Left ventricle myocardium inferior (tissue), 1 donor: ENCODE measurements at places on chromosomes 13 and 19. TPM values are rescaled to one million over a fixed set of nuclear protein-coding genes. Genes with fewer than 3 reads are reported as not detected.

DNA sequence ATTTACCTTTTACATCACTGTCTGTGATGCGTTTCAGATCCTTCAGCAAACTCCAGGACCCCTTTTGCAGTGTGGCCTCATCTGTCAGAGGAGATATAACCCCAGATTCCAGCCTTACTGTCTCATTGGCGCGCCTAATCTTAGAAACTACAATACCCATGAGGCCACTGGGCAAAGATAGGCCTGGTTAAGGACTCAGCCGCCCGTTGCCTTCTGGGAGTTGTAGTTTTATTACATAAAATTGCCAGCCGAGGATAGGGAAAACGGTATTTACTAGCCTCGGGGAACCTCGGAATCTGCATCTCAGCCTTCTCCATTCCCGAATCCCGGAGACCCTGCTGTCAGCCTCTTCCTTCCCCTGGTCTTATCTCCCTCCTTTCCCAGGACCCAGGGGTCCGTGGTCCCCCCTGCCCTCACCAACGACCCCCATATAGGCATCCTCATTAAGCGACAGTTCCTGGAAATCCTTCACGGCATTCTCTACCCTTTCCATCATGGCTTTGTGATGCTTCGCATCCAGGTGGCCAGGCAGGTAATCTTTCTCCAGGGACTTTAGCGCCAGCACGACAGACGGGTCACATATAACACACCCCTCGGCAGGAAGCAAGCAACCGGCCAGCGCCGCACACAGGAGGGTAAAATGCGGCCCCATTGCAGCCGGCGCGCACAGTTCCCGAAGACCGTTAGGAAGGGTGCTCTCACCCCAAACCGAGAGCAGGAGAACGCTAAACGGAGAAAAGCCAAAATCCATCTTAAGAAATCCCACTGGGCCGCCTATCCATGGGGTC, 1.3 kb downstream of the IZUMO1 start:
- DNase-seq = no peak

GRCh38 chr19:32324631-32325285, 20.7 kb upstream of the ZNF507 start:
- no peak for DNase-seq

DNA sequence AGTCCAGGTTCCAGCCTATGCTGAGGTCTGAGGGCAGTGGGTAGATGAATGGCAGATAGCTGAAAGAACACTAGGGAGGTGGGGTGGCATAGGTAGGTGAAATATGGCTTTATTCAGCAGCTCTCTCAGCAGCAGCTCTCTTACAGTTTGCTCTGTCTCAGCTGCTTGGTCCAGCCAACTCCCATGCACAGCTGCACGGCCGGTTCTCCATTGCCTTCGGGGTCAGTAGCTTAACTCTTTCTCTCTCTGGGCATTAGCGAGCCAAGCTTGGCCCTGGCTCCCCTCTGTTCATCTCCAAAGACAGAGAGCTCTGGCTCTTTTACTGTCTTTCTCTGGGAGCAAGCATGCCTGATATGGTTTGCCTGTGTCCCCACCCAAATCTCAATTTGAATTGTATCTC, 151.9 kb downstream of the MYO16 start:
- DNase-seq = no peak

DNA sequence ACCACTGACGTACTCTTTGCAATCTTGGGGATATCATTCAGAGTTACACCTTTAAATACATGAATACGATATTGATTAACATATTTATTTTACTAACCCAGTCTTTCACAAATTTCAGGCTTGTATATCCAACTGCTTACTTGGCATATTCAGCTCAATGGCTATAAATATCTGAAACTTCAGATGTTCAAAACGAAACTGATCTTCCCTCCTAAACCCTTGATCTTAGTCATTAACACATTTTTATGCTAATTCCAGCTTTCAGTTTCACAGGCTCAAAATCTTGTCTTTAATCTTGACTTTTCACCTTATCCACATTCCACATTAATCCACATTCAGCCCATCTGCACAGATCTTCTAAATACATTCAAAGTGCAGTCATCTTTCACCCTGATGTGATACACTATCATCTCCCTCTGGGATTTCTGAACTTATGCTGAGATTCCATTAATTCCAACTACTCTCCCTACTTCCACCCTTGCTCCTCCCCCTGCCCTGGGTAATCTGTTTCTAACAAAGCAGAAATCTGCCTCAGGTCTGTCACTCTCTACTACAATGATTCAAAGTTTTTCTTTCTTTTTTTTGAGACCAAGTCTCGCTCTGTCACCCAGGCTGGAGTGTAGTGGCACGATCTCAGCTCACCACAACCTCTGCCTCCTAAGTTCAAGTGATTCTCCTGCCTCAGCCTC, 387.2 kb downstream of the GPC5 start:
- no peak for DNase-seq

Gene ZSWIM4
- total RNA-seq = 2.6 TPM

DNA sequence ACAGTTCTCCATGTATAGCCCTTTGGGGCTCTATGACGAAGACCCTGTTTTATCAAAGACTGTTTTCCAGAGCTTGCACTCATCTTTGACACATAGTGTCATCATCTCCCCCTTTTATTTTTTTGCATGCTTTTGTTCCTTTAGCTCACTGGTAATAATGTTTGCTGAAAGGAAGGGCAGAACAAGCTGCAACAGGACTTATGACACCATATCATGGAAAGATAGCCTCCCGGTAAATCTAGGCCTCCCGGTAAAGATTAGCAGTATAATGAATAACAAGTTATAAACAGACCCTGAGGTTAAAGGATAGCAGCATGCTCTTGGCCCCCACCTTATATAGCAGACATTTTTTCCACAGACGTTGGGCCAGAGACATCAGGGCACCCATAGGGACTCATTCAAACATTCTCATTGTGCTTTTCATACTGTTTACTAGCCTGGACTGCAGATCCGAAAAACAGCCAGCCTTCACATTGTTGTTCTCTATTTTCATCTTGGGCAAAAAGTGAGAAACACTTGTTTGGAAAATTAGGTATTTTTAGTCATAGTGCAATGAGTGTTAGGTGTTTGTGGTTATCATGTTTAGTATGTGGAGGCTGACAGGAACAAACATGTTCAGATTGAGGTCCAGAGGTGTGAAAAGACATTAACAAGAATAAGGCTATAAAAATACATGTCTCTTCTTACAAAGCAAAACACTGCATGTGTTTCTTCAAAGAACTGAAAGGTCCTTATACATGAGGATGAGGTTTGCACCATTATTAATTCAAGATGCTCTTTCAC, 136.9 kb upstream of the SPRY2 start:
- no peak for DNase-seq

GRCh38 chr19:31092274-31092673, 257.0 kb downstream of the TSHZ3 start:
- no peak for DNase-seq

Gene PALM3
- 0.38 TPM for total RNA-seq

DNA sequence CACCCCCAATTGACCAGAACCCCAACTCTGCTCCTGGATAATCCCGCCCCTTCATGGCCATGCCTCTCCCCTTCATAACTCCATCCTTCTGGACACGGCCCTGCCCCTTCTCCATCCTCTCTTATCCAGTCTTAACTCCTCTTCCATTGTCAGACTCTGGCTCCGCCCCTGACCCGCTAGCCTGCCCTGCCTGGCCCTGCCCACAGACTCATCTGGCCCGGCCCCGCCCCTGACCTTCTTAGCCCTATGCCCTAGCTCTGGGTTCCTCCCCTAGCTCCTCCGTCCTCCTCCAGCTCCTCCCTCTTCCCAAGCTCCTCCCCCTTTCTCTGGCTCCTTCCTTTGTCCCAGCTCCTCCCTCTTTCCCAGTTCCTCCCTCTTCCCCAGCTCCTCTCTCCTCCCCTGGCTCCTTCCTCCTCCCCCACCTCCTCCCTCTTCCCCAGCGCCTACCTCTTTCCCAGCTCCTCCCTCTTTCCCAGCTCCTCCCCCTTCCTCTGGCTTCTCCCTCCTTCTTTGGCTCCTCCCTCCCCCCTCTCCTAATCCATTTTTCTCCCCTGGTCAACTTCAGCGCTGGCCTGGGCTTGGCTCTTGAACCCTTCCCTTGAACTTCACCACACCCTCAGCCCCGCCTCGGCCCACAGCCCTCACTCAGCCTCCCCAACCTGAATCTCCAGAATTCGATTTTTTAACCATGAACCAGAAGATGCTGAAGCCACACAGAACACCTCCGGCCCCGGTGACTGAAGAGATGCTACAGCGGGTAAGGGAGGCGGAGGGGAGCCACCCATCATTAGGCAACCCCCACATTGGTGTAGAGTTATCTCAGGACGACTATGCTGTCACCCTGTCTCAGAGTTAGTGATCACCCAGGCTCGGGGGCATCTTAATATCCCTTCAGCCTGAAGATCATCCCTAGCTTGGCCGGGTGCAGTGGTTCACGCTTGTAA, 9.2 kb upstream of the ZNF358 start:
- peak; percentile 74 for DNase-seq

DNA sequence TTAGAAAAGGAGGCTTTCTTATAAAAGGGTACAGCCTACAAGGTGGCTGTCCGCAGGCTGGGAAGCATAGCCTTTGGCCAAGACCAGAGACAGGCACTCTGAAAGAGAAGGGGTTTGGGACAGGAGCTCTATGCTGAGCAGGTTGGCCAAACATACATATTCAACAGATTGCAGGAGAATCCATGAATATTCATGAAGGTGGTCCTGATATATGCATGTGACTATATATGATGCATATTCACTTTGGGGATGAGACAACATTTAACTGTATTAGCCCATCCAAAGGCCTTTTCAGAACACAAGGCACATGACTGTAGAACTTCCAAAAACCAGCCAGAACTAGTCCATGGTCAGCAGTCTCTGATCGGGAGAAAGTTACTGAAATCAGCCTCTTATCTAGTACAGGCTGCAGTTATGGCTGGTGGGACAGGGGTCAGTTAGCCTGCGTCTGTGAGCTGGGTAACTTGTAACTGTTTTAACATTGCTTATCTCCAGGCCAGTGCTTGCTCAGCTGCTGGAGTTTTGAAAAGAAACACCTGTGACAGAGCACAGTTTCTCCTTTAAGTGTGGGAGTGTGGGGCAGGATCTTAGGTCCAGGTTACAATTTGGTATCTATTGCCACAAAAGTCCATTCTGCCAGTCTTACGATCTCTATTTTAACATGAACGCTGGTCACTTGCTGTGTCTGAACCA, 924.2 kb downstream of the UQCRFS1 start:
- no peak for DNase-seq

Gene LILRA5
- 0.66 TPM for total RNA-seq

Gene JAK3
- 1.7 TPM for total RNA-seq

DNA sequence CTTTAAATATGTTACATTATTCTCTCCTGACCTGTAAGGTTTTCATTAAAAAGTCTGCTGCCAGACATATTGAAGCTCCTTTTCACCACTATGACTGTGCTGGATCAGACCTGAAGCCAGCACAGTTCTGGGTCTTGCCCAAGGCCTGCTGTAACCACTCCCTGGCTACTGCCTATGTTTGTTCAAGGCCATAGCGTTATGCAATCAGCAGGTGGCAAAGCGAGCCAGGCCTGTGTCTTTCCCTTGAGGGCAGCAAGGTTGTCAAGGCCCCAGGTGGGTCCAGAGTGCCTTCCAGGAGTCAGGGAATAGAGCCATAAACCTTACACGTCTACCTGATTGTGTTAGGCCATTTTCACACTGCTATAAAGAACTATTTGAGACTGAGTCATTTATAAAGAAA, 496.8 kb upstream of the PCDH9 start:
- no peak for DNase-seq

GRCh38 chr19:13039211-13039789, 44.0 kb downstream of the NFIX start:
- DNase-seq = no peak

- no peak for DNase-seq
Observed at GRCh38 chr13:101838323-101838722, 385.8 kb downstream of the ITGBL1 start.

DNA sequence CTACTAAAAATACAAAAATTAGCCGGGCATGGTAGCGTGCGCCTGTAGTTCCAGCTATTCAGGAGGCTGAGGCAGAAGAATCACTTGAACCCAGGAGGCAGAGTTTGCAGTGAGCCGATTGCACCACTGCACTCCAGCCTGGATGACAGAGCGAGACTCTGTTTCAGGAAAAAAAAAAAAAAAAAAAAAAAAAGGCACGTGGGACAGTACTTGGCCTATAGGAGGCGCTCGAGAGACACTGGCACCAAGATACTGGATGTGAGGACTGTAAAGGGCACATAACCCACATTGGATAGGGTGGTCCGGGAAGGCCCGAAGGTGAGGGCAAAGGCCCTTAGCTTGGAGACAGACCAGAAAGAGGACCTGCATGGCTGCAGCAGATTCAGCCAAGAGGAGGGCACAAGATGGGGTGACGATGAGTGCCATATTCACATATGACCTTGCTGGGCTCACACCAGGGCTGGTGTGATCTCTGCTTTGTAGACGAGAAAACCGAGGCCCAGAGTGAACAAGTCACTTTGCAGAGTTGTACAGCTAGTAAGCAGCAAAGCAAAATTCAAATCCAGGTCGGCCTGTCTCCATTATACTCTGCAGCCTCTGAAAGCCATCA, 89.4 kb downstream of the DPF1 start:
- no peak for DNase-seq

DNA sequence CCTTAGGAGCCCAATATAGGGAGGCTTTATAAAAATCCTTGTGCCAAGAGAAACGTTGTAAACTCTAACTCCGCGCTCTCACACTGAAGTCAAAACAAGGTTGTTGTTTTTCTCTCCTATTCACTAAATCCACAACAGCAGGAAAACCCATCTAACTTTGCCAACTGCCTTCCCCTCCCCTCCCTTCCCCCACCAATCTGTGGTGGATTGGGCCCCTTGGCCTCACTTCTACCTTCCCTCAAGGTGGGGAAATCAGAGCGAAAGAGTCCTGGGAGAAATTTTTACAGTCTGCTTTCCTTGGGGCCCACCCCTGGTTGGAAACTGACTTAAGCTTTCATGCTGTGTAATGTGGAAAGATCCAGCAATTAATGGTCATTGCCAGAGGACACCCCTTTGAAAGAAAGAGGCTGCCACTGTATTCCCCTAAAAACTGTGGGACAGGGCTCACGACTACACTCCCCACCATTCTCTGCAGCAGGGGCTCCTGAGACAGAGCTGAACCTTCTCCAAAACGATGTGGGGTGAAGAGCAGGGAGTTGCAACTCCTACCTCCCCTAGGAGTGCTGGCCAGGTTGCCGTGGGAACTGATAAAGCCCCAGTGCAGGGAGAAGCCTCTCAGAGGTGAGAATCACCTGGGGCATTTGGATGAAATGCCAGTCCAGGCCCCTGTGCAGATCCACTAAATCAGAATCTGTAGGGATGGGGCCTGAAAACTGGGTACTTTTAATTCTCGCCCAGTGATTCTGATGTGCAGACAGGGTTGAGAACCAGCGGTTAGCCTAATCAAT, 1.1 kb downstream of the DHRS12 start:
- no peak for DNase-seq
